NCI-H187 (cell line): ENCODE measurements at places on chromosomes 1 and 21.

GRCh38 chr1:27868556-27868931 is 3.8 kb upstream of the THEMIS2 start:
- no peak for DNase-seq

DNA sequence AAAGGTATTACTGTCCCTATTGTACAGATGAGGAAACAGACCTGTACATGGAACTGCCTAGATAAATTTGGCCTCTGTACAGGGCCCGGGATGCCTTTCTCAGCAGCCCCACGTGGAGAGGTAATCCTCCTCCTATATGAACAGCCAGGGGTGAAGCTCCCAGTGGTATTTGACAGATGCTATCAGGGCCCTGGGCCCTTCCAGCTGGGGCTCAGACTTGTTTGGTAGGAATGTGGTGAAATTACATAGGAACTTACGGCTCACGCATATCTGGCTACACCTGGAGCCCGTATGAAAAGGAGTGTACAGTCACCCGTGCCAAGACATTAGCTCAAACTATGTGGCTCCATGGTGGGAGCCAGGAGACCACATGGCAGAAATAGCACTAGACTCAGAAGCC is 24.8 kb upstream of the TCEA3 start:
- no peak for DNase-seq

DNA sequence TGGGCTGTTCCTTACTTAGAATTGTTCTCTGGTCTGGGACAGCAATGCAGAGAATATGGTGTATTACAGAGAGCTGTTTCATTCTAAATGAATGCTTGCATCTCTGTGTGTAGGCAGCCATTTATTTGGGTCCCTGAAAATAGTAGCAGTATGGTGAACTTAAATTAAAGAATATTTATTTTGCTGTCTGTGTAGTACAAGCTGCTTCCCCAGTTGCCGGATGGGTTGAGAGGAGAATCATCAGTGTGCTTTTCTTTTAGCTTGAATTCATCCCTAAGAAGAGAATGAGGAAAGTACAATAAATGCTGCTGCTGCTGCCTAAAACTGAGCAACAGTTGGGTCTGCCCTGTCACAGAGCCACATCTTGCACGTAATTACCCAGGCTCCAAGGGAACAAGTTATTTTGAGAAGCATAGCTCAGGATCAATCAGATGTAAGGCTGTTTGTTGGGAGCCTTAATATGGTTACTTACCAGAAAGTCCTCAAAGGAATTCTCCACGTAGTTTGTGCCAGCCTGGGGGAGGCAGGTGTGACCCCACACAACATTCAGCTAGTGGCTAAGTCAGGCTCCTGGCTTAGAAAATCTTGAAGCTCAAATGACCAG is 16.6 kb downstream of the ACTN2 start:
- no peak for DNase-seq

DNA sequence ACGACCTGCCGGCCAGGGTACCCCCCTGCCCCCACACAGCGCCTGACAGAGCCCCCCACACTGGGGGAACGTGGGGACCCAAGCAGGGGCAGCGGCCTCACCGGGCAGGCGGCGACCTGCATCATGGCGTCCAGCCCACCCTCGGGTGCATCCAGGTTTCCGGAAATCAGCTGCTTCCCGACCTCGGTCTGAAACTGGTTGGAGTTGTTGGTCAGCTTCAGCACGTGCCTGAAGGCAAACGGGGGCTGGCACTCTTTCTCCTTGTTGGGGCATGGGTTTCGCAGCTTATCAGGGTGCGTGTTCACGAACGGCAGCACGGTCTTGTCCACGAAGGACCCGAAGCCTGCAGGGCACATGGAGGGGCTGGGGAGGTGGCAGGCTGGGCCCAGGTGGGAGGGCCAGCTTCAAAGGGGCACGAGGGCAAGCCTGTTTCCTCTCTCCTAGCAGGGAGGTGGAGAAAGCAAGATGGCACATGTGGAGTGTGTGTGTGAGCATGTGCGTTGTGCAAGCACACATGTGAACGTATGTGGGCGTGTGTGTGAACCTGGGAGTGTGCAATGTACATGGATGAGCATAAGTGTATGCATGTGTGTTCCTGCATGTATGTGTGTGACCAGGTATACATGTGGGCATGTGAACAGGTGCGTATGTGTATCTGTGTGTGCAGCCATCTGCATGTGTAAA is 19.2 kb downstream of the ITGB2 start:
- no peak for DNase-seq

DNA sequence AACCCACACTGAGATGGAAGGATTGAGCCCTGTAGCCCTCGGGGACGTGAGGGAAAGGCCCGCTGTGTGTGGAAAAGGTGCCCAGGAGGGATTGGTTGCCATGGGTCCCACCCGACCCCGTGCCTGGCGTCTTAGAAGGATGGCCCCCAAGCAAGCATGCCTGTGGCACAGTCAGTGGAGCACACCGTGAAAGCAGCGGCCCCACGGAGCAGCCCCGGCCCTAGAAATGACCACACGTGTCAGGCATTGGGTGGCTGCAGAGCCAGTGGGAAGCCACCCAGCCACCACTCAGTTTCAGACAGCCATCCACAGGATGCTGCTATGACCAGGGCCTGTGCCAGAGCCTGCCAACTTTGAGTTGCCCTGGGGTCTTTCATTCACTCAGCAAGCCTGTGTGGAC is 13.3 kb upstream of the EPHA8 start:
- DNase-seq = no peak

- peak; percentile 77 for DNase-seq
These were observed 1.9 kb downstream of the ANKRD34A start for GRCh38 chr1:145962157-145963102.

GRCh38 chr1:205240118-205240517 is 12.4 kb downstream of the TMCC2 start:
- DNase-seq = no peak

GRCh38 chr21:29237110-29238052 is 61.3 kb upstream of the BACH1 start:
- no peak for DNase-seq

GRCh38 chr1:87176087-87176486 is 152.6 kb upstream of the LMO4 start:
- DNase-seq = no peak

DNA sequence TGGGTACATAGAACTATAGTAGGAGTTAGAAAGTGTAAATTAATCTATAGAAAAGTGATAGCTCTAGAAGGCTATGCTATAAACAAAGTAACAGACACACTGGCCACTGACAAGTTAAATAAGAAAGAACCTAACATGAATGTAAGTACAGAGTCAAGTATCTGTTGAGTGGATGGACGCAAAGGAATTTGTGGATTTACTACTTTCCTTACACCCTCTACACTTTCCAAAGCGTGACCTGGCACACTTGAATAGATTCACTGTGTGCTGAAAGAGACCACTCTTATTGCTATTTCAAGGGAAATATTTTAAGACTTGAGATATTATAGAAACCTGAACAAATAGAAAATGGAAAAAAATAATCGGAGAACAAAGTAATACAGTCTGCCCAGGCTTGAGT is 142.8 kb upstream of the SAMSN1 start:
- DNase-seq = no peak

GRCh38 chr21:42308914-42309752 is 6.1 kb downstream of the TFF3 start:
- DNase-seq = no peak

DNA sequence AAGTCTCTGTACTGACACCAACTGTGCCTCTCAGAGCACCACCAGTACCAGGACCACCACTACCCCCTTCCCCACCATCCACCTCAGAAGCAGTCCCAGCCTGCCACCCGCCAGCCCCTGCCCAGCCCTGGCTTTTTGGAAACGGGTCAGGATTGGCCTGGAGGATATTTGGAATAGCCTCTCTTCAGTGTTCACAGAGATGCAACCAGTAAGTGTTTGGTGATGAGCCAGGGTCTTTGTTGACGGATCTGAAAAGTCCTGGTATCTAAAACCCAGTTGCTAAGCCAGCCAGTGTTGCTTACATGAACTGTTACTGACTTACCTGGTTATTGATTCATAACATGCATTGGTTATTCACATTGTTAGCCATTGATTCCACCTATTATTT is 1.1 kb downstream of the C1orf56 start:
- no peak for DNase-seq

DNA sequence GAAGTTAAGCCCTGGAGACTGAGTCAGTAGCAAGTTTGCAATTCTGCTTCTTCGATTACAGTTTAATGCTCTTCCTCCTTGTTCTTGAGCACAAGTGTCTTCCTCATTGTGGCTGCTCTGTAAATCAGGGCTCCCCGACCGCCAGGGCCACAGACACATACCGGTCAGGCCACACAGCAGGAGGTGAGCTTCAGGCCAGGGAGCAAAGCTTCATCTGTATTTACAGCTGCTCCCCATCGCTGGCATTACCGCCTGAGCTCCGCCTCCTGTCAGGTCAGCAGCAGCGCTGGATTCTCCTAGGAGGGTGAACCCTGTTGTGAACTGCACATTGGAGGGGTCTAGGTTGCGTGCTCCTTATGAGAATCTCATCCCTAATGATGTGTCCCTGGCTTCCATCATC is 1.7 kb upstream of the TRAPPC10 start:
- DNase-seq = no peak

DNA sequence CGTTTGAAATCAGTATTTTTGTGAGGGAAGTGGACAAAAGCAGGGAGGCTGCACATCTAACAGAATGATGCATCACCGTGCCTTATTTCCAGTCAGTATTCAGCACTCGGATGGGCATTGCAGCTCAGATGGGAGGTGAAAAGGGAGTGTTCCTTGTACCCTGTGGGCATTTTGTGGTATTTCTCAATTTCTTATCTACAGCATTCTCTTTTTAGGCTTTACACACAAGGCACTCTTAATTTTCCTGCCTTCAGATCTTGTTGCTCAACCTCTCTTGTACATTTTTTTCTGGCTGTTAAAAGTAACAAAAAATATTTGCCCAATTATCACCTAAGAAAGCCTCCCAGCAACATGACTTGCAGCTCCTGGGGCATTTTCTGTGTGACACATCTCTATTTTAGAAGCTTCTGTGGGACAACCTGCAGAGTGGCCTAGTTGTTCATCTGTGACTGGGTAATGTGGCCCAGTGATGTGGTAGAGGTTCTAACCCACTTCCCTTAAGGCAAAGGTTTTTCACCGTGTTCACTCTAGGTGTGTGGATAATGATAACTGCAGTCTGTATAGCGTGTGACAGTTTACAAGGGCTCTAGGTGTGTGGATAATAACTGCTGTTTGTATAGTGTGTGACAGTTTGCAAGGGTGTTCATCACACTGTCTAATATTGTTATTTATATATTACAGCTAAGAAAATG is 257.2 kb downstream of the PTGER3 start:
- no peak for DNase-seq

DNA sequence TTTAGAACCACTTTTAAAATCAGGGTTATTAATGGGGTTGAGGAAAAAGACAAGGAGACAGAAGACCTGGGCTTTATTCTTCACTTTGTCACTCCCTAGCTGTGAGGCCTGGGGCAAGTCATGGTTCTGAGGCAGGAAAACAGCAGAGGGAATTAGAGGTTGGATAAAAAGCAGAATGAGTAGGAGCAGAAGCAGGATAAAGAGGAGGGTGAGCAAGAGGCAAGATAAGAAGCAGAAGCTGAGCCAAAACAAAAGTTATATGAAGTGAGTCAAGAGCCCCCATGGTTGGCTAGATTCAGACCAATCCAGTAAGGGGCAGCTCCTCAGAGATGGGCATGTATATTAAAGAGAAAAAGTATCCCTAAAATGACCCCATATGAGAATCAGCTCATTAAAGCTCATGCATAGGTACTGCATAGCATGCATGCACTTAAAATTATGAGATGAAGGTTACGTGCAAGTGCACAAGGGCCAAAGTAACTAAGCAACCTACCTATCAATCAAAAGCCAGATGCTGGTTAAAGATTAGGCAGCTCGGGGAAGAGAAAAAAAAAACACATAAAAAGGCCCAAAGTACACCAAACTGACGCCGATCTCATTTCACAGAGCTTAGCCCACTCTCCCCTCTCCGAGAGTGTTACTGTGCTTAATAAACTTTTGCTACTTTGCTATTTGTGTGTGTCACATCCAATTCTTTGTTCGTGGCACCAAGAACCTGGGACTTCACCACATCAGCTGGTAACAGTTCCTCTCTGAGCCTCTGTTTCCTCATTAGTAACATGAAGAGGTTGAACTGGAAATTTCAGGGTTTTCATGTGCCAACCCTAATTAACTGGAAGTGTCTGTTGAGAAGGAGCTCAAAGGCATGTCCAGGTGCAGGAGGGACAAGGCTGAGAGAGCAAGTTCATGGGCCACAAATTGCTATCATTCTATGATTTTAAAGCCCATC is 2.2 kb downstream of the AVPR1B start:
- no peak for DNase-seq

DNA sequence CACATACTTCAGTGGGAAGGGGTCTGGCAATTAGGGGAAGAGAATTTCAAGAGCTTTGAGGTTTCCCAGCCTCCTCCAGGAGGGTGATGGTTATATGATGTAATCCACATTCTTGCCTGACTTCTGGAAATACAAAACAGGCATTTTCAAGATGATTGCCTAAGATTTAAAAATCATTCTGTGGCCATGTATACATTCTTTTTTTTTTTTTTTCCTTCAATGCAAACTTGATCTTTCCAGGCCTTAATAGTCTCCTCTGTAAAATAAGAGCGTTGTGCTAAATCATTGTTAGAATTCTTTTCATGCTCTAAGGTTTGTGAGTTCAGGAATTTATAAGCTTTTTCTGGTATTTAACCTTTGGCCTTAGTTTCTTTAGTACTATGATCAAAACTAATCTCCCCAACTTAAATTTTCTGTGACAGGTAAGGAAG is 192.3 kb upstream of the HMCN1 start:
- no peak for DNase-seq

DNA sequence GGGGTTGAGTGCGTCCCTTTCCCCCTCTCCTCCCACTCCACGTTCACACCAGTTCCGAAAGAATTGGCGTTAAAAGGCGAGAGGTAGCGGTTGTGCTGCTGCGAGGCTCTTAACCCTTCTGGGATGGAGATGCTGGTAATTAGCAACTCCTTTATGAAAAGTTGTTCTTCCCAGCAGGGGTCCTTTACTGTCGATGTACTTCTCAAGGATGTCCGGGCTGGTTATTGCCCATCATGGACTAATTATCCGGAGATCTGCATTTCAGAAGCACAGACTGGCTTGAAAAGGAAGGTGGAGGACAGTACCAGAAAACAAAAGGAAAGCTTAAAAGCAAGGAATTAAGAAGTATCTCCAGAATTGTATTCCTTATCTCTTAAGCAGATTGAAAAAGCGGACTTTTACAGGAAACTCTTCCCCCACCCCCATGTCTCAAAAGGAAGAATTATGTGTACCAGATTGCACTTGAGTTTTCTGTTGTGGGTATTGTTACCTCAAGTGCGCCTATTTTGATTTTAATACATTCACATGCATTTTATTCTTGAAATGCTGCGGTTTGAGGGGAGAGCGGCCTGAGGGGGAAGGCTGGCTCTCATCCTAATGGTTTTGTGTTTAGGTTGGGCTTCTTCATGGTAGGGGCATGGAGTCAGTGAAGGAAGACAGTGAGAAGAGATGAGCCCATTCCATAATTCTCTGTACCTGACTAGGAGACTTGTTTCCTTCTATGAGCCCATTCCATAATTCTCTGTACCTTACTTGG is 1.5 kb downstream of the AK4 start:
- no peak for DNase-seq
